ENCODE measurements at places on chromosomes 7 and 10.

DNA sequence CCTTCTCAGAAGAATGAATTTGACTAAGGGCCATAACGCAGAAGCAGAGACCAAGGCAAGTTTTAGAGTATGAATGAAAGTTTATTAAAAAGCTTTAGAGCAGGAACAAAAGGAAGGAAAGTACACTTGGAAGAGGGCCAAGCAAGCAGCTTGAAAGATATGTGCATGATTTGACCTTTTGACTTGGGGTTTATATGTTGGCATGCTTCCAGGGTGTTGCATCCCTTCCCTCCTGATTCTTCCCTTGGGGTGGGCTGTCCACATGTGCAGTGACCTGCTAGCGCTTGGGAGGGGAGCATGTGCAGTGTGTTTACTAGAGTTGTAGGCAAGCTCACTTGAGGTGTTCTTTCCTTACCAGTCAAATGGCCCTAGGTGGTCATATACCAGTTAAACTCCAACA is 37.9 kb upstream of the LRRN3 start:
- no peak for DNase-seq

GRCh38 chr10:104450954-104451353 is 97.3 kb downstream of the CFAP58 start:
- DNase-seq, result no peak

- no peak for DNase-seq
Observed at GRCh38 chr7:83684928-83685327, 36.0 kb upstream of the SEMA3E start.

DNA sequence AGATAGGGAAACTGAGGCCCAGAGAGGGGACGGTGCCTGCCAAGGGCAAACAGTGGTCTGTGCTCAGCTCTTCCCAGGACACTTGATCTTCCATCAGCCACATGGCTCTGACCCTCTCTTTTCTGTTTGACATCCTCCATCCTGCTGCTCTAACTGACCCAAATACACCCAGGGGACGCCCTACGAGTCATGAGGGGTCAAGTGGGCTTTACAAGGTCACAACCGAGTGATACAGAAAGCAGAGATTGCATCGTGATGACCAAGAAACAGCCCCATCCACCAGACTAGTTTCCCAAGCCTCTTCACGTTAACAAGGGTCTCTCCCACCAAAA is 131.2 kb upstream of the UNC5B start:
- DNase-seq, result no peak

GRCh38 chr10:525565-526315 is 163.7 kb downstream of the DIP2C start:
- DNase-seq, result no peak

DNA sequence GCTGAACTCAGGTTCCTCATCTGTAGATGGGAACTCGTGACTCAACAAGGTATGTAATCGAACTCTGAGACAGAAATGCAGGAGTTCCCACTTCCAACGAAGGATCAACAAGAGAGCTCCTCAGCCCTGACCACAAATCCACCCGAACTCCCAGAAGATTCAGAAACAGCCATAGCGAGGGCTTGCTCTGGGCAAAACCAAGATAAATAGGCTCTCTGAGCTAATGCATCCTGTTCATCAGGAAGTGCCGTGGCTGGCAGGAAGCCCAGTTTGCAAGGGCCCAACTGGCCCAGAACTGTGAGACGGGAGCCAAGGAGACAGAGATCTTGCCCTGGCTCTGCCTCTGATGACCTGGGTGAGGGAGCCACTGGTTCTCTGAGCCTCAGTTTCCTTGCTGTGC is 141.7 kb upstream of the PFKP start:
- peak; percentile 84 for DNase-seq

DNA sequence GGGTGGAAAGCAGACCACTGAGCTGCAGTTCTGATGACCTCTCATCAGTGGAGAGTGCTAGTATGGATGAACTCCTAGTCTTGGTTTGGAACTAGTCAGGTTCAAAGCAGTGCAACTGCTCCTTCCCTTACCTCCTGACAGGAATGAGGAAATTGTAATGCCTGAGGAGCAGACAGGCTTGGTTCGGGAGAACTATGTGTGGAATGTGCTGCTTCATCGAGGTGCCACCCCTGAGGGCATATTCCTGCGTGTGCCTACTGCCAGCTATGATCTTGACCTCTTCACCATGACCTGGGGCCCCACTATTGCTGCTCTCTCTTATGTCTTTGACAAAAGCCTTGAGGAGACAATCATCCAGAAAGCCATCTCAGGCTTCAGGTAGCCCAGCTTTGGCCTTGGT is 27.4 kb upstream of the NFKB2 start:
- DNase-seq, result no peak

- DNase-seq, result no peak
Observed at GRCh38 chr10:87053111-87053510, 33.0 kb downstream of the FAM25A start.

GRCh38 chr7:40175725-40176510 is 41.1 kb downstream of the SUGCT start:
- no peak for DNase-seq

GRCh38 chr7:24197852-24198251 is 86.1 kb upstream of the NPY start:
- DNase-seq, result no peak

- DNase-seq, result peak; percentile 12
Observed at GRCh38 chr7:117399820-117400422, 27.4 kb downstream of the ASZ1 start.

DNA sequence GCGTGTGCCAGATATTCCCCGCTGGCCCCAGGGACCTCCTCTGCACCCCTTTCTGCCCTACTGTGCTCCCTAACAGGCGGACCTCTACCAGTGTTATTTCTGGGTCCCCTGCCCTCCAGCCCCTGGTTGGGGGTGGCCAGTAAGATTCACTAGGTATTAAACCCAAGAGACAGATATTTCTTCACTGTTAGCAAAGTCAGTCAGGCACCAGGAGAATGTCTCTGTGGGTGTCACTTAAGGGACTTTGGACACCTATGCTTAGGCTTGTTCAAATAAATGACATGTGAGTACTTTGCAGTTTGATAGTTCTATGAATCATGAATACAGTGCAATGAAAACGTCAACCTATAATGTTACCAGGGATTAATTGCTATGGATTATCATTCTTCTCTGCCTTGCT is 234.3 kb upstream of the IGFBP3 start:
- DNase-seq, result no peak
